ENCODE measurements at places on chromosomes 1 and 21. TPM values are rescaled to one million over a fixed set of nuclear protein-coding genes. Genes with fewer than 3 reads are reported as not detected.

Gene ZNF692
- 5.6 TPM for total RNA-seq

Gene RNU1-3
- under 0.01 TPM for total RNA-seq

Gene CD1E
- 0.52 TPM for total RNA-seq

Gene SLC16A4
- not detected for total RNA-seq

Gene NBPF10
- total RNA-seq: 3.3 TPM

Gene QSOX1
- 56.0 TPM for total RNA-seq

Gene FASLG
- 1.4 TPM for total RNA-seq

Gene FCN3
- not detected for total RNA-seq

Gene PLEKHN1
- total RNA-seq: 0.10 TPM

Gene NGF
- total RNA-seq: not detected

Gene DENND1B
- 54.8 TPM for total RNA-seq

Gene LCE1C
- total RNA-seq: not detected

Gene SPRR2B
- total RNA-seq: not detected

Gene KRTAP6-1
- total RNA-seq: not detected
